Gastroesophageal sphincter (tissue), 4 donors: ENCODE measurements at places on chromosomes 12 and 14.

DNA sequence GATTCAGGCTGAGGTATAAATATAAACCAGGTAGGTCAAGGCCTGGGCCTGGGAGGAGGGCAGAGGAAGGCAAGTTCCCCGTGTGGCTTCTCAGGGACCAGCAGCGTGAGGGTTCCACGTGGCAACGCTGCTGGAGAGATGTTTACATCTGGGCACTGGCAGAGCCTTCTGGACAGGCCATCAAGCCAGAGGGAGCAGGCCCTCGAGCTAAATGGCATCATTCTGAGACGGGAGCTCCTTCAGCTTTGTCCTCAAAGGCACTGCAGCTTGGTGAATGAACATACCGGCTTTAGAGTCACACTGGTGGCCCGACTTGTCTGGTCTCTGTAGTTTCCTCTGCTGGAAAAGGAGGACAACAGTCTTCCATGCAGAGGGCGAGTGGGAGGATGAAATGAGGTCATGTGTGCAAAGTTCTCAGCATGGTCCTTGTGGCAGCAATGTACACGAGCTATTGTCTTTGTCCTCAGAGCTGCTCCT, 231.3 kb downstream of the ZFP36L1 start:
- H3K36me3 ChIP-seq: no peaks in the 10 kb centered on the region
- H3K4me3 ChIP-seq: no peak overlapping the region
- H3K27ac ChIP-seq: peak overlapping the region; percentile 36
- no peaks in the 10 kb centered on the region for H3K4me1 ChIP-seq

- ATAC-seq: peak; percentile 55
- no peaks in the 10 kb centered on the region for H3K4me1 ChIP-seq
- H3K4me3 ChIP-seq: no peak overlapping the region
These were observed 190.4 kb upstream of the FAR2 start for GRCh38 chr12:28958553-28959195.

DNA sequence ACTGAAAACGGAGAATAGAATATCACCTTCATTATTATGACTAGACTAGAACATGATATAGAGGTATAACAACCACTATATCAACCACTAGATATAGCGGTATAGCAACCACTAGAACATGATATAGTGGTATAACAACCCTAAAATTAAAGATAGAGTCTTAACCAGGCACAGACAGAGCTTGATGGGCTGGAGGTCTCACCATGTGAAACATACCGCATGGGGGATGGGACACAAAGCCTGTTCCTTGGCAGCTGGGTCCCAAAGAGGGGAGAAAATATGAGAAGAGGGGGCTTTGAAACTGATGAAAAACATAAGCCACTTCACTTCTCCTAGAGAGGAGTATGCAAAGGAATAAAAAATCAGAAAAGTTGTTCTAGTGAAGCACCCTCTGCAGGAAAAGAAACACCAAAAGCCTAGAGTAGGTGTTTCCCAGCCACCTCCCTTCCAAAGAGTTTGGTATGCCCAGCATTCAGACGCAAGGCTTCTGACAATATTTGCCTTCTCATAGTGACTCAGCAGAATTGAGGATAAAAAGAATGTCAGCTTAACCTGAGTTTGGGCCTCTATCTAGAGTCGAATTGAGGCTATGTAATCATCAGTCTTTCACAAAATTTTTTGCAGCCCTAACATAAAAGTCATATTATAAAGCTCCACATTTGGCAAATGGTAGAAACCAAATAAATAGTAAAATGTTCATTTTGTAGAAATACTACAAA, 316.4 kb downstream of the NOVA1 start:
- H3K36me3 ChIP-seq: no peaks in the 10 kb centered on the region
- ATAC-seq: peak; percentile 55

- H3K4me1 ChIP-seq: no peaks in the 10 kb centered on the region
These were observed 45.5 kb downstream of the DERA start for GRCh38 chr12:15956413-15957185.

DNA sequence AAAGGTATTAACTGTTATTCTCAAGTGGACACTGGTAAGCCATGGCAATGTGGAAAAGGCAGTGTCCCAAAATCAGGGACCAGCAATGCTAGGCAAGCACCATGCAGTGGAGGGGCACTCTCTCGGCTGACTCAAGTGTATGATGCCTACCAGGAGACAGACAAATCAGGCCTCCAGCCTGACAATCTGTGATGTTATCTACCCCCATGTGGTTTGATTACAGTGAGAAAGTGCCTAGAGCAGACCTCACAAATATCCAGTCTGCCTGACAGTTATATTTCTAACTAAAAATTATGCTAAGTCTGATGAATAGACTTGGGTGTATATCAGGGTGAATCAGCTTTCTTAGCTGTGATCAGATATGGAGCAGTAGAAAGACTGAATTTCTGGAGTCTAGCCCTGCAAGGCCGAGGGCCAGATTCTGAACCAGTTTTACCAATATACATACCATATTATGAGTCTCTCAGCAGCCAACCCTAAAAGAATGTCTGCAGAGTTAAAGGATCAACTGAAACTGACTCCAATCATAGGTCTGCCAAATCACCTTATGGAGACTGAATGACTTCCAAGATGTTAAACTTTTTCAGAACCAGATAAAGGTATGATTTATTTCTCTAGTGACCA, 3.2 kb downstream of the PLBD1 start:
- no peak overlapping the region for H3K4me3 ChIP-seq
- H3K36me3 ChIP-seq: no peaks in the 10 kb centered on the region
- no peak for ATAC-seq

GRCh38 chr12:67515679-67516340, 132.7 kb upstream of the DYRK2 start:
- H3K27me3 ChIP-seq: no peaks in the 10 kb centered on the region
- no peak for ATAC-seq
- no peak overlapping the region for H3K4me3 ChIP-seq
- no peaks in the 10 kb centered on the region for H3K36me3 ChIP-seq
- H3K4me1 ChIP-seq: no peaks in the 10 kb centered on the region

DNA sequence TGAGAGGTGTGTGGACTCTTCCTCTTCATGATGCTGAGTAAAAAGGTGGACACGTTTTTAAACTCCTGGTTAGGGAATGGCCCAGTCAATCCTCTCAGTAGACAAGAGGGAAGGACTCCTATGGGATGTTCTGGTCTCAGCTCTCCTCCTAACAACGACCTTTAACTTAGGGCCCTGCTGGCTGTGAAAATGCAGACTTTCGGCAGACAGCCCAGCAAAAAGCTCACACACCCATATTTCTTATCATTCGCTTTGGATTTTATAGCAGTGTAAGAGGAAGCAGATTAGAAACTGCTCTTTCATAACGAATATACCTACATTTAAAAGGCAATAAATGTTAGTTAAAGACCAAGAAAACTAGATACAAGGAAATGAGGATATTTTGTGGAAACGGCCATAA, 18.0 kb upstream of the YARS2 start:
- H3K27me3 ChIP-seq: peaks cover 31% of the 10 kb centered on the region
- H3K27ac ChIP-seq: no peak overlapping the region
- H3K36me3 ChIP-seq: no peaks in the 10 kb centered on the region
- no peak for ATAC-seq
- no peaks in the 10 kb centered on the region for H3K4me1 ChIP-seq

- no peak for ATAC-seq
- no peaks in the 10 kb centered on the region for H3K36me3 ChIP-seq
- H3K4me3 ChIP-seq: no peak overlapping the region
- H3K4me1 ChIP-seq: no peaks in the 10 kb centered on the region
These were observed 194.5 kb upstream of the C14orf180 start for GRCh38 chr14:104385111-104385510.

- H3K27ac ChIP-seq: peak overlapping the region; percentile 63
- no peaks in the 10 kb centered on the region for H3K36me3 ChIP-seq
These were observed 49.5 kb upstream of the DLK1 start for GRCh38 chr14:100677152-100677551.

DNA sequence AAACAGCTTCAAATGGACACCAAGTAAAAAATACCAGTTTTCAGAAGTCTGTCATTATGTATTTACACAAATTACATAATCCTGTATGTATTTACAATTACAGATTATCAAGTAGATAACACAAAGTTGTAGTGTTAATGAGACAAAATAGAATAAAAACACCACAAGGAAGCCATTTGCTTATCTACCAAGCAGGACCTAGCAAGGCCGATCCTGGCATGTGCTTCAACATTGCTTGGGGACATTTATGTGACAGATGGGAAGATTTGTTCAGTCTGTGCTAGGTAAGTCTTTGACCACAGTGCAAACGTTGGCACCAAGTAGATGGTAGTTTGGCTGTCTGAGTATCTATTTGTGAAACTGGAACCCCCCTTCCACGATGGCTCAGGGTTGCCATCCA, 35.8 kb downstream of the BCAT1 start:
- H3K27ac ChIP-seq: no peak overlapping the region
- no peaks in the 10 kb centered on the region for H3K27me3 ChIP-seq
- no peaks in the 10 kb centered on the region for H3K4me1 ChIP-seq
- H3K4me3 ChIP-seq: no peak overlapping the region
- H3K36me3 ChIP-seq: no peaks in the 10 kb centered on the region
- ATAC-seq: no peak

- no peak for ATAC-seq
- peaks cover 95% of the 10 kb centered on the region for H3K36me3 ChIP-seq
- H3K27me3 ChIP-seq: no peaks in the 10 kb centered on the region
- H3K4me1 ChIP-seq: peaks cover under 1% of the 10 kb centered on the region
- no peak overlapping the region for H3K27ac ChIP-seq
These were observed 24.5 kb downstream of the POMT2 start for GRCh38 chr14:77296155-77296554.

DNA sequence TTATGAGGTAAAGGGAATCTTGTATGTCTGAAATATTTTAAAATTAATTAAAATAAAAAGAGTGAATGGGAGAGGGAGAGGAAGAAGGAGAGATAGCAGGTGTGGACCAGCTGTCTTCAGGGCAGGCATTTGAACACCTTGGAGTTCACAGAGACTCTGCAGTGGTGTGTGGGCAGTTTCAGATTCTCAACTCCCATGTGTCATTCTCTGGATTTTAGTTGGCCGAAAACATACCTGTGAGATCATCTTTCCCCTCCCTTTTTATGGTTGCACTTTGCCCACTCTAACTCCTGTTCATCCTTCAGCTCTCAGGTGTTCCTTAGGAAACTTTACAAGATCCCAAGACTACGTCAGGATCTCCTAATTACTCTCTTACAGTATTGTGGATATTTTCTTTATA, 108.1 kb downstream of the ERC1 start:
- ATAC-seq: no peak
- H3K27ac ChIP-seq: no peak overlapping the region
